ENCODE measurements at places on chromosomes 2 and 18.

- DNase-seq, result no peak
These were observed 463 bp downstream of the HS1BP3 start for GRCh38 chr2:20650393-20650876.

- no peak for DNase-seq
These were observed 405.2 kb downstream of the NCKAP5 start for GRCh38 chr2:133163111-133163510.

DNA sequence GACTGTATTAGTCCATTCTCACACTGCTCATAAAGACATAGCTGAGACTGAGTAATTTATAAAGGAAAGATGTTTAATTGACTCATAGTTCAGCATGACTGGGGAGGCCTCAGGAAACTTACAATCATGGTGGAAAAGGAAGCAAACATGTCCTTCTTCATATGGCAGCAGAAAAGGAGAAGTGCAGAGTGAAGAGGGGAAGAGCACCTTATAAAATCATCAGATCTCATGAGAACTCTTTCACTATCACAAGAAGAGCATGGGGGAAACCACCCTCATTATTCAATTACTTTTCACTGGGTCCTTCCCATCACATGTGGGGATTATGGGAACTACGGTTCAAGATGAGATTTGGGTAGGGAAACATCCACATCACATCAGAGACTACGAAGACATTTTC, 43.0 kb upstream of the CAVIN2 start:
- no peak for DNase-seq

- DNase-seq, result no peak
These were observed 92.2 kb upstream of the TGFA start for GRCh38 chr2:70645733-70646419.

GRCh38 chr18:56995579-56996188, 151.2 kb upstream of the BOD1L2 start:
- no peak for DNase-seq

DNA sequence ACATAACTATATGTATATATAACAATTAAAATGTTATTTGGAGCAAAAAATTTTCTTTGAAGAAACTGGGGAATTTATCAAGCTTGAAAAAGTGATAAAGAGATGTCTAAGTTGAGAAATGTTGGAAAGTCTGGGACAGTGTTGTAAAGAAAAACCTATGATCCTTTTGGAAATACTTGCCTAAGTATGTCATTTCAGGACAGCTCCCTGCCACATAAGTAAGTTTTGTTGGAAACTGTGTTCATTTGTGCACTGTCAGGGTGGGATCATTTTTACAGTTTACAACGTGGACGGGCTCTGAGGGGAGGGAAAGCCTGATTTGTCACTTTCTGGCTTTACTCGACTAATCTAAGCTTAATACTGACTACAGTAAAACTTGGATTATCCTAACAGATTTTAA, 10.4 kb upstream of the COL3A1 start:
- no peak for DNase-seq

GRCh38 chr2:239689985-239690384, 289.2 kb upstream of the HDAC4 start:
- no peak for DNase-seq

- no peak for DNase-seq
These were observed 37.2 kb downstream of the AGPS start for GRCh38 chr2:177429688-177430325.

- no peak for DNase-seq
These were observed 41.5 kb downstream of the TGFA start for GRCh38 chr2:70511971-70512729.

- no peak for DNase-seq
These were observed 94.6 kb upstream of the SCG2 start for GRCh38 chr2:223696719-223697118.

- DNase-seq, result no peak
These were observed 477.8 kb downstream of the CDH2 start for GRCh38 chr18:27699137-27699536.

DNA sequence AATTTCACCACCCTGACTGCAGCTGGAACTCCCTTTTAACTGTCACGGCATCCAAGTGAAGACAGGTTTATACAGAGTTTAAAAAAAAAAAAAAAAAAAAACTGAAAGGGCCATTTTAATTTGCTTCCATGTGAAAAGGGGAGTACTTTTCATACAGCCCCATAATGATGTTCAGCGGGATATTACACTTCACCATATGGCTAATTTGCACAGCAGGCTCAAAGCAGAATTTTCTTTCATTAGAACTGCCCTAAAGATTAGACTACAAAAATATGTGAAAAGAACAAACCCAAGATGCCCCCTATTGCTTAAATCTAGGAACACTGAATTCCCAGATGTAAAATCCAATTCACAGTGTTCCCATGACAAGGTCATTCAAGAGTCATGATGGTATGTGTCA, 301.8 kb downstream of the EXOC6B start:
- no peak for DNase-seq

DNA sequence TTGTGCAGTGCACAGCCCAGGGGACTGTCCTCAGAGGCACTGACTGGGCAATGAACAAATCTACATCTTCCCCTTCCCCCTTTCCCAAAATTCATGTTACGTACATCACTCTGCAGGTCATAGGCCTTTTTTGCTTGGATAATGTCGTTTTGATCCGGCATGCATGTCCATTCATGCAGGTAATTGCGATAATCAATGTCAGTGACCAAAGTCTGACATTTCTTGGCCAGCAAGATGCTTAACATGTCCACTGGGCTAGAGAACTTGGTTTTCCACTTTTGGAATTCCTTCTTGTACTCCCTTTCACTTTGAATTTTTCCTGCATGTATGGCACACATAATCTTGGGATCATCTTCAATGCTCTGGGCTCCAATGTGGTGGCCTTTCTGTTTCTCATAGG, 124.6 kb downstream of the NEB start:
- no peak for DNase-seq

DNA sequence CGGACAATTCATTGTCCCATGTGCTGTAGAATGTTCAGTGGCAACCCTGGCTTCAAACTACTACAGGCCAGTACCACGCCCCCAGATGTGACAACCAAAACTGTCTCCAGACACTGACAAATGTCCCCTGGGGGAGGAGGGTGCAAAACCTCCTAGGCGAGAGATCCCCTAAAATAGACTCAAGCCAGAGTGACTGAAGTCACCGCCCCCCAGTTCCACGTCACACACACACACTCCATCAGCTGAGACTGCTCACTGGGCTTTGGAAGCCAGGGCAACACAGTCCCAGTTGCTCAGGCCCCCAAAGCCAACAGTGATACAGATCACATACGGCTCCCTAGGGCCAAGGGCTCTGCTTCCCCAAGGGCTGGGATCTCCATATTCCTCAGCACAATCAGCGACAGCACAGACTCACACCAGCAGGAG, 19.1 kb downstream of the HDAC4 start:
- DNase-seq, result no peak

- DNase-seq, result no peak
These were observed 980.7 kb upstream of the CRIM1 start for GRCh38 chr2:35374845-35375244.

- DNase-seq, result no peak
These were observed 353.8 kb downstream of the INSIG2 start for GRCh38 chr2:118442046-118442445.

DNA sequence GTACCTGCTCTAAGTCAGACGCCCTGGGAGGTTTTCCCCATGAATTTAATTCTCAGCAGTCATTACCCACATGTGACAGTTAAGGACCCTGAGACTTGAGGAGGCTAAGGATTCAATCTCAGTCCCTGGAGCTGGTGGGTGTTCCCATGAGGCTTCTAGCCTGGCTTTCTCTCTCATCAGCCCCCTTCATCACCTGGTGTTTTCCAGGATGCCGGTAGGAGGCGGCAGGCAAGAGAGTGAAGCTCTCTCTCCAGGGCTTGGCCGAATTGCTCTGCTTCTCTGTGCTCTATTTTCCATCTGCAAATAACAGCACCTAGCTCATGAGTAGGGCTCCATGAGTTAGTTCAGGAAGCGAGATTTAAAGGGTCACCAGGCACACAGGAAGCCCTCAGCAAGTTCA, 241.9 kb downstream of the PTPRM start:
- no peak for DNase-seq

DNA sequence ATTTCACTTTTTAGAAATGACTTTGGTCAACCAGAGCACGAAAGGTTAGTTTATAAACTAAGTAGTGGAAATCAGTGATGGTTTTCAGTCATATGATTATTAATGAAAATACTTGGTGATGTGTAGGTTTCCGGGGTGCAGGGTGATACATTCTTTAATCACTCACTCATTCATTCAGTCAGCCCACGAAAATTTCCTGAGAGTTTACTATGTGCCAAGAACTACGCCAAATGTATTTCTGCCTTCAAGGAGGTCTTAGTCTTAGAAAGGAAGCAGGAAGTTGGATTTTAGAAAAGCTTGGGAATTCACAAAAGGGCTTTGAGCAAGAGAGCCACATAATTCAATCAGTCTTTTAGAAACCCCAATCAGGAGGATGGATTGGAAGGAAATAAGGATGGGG, 543.6 kb downstream of the PLCL1 start:
- DNase-seq, result no peak

DNA sequence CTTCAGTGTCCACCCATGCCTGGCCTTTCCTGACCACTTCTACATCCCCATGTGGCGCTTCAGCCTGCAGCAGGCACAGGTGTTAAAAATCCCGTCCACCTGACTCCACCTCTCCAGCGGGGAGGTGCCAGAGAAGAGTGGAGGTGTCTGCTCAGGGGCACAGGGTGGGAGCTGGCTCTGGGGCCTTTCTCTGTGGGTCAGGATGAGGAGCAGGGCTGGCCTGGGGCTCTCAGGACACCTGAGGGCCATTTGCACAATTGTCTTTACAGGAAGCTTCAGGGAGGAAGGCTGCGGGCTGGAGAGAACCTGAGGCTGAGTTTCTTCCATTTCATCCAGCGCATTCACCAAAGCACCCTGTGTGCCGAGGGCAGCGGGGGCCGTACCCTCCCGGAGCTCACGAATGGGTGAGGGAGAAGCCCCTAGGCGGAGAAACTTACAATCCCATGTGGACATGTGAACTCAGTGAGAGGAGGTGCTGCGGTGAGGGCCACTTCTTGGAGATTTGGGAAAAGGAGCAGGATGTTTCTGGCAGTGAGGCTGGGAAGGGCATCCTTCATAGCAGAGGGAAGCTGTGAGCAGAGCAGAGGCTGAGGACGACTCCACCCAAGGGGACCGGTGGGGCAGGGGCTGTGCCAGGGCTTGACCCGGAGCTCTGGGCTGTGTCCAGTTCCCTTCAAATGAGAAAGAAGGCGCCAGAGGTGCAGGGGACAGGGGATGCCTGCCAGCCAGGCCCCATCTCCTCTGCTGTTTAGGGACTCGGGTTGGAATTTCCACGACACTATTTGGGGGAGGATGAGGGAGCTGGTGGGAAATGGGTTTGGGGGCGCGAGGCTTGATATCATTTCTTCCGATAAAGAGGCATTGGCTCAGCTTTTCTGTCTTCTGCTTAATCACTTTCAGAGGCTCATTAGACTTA, 155.2 kb upstream of the MYCN start:
- no peak for DNase-seq

DNA sequence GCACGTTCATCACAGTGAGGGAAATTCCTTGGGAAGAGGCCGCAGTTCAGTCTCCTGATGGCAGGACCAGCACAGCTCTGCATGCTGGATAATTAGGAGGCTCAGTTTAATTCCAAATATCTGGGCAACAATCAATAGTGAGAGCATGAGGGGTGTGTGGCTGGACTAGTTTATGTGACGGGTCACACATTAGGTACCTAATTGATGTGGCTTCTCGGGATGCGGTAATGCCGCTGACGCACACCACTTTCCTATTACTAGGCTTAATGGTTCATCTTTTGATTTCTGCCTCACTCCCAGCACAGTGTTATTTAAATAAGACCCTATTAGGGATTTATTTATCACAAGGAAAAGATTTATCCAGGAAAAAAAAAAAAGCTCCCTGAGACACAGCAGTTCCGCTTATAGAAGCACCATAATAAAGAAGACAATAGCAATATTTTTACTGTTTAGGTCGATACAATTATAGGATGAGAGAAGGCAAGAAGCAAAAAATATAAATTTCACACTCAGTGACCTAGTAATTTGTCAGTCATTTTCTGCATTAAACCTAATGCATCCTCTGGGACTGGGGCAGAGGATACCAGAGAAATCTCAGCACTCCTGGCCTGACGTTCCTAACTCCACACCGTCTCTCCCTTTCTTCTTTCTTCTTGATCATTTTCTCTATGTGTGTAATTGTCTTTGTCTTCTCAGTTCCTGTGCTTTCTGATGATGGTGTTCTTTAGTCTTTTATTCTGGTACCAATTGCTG, 264.7 kb upstream of the SLC14A2 start:
- no peak for DNase-seq

DNA sequence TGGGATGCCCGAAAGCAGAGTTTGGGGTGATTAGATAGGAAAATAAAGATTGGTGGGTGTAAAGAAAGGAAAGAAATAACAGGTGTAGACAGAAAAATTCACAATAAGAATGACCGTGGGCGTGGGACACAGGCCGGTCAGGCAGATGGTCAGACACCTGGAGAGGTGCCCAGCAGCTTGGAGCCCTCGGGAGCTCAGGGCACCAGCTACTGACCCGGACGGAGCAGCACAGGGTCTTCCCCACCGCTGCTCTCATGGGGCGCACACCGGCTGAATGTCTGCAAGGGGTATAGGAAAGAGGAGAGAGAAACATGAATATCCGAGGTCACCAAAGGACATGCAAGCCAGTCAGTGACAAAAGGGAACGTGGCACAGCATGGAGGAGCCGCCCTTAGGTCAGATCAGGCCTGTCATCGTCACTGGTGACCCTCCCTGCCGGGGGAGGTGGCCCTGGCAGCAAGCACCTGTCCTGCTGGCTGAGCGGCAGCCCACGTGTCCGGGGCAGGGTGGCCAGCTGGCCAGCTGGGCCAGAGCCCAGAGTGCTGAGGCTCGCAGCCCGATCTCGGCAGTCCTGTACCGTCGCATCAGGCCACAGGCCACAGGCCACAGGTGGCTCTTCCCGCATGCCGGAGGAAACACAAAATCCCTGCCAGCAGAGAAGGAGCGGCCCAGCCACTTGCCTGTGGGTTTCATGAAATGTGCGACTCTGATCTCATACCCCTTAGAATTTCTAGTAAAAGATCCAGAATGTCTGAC, 112.0 kb upstream of the NDUFV2 start:
- DNase-seq, result no peak

GRCh38 chr2:217363470-217363869, 503.6 kb upstream of the TNP1 start:
- no peak for DNase-seq

DNA sequence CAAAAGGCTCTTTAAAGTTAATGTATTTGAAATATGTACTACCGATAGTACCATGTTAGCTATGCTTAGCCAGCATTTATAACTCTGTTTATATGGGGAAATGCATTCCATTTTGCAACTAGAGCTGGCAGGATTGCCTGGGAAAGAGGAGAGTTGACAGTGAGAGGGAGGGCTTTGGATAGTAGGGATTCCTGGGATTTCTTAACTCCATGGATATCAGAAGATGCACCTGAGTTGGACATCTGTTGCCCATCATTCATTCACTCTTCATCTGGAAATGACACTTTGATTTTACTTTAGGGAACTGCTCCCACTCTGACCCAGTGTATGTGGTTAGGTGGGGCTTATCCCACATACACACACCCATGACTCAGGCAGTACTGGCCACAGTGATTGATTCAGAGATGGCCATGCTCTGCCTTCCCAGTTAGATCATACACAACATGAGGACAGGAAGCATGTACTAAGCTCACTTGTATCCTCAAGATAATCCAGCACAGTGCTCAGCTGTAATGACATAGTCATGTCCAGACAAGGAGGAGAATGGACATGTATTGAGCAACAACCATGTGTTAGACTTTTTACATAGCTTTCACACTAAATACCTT, 248.8 kb downstream of the MREG start:
- no peak for DNase-seq
